ENCODE measurements at places on chromosomes 3 and 15.

DNA sequence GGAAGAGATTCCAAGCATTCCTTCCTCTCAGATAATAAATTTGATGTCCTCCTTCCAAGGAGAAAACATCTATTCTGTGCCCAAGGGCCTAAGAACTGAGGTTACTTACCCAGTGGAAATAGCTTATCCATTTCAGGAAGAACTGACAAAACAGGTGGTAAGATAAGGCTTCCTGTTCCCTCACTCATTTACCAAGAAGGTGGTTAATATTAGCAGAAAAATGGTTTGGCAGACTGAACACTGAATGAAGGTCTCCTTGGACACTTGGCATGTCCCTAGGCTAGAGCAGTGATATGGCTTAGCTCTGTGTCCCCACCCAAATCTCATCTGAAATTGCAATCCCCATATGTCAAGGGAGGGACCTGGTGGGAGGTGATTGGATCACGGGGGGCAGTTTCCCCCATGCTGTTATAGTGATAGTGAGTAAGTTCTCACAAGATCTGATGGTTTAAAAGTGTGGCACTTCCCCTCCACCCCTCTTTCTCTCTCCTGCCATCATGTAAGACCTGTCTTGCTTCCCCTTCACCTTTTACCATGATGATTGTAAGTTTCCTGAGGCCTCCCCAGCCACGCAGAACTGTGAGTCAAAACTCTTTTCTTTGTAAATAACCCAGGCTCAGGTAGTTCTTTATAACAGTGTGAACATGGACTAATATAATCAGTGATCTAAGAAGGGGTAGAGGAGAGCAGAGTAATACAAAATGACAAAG, 127.4 kb downstream of the ST8SIA2 start:
- H3K27me3 ChIP-seq: no peaks in the 10 kb centered on the region
- DNase-seq: no peak
- H3K27ac ChIP-seq: no peak overlapping the region
- H3K4me1 ChIP-seq: no peaks in the 10 kb centered on the region

DNA sequence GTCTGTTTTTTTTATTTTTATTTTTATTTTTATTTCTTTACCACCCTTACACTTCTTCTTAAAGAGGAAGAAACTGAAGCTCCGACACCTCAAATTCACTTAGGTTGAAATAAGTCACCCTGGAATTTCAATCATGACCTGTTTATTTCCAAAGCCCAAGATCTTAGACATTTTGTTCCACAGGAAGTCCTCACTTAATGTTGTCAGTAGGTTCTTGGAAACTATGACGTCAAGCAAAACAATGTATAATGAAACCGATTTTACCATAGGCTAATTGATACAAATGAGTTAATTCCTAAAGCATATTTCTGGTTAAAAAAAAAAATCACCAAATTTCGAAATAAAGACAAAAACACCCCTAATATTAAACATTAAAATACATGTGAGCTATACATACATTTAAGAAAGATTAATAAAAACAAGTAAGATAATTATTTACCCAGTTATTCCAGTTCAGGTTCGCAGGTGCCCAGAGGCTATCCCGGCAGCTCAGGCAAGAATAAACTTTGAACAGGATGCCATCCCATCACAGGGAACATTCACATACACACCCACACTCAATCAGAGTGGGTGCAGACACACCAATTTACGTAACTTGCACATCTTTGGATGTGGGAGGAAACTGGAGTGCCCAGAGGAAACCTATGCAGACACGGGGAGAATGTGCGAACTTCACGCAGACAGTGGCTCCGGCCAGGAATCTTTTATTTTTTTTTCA, 391.0 kb downstream of the RAP2B start:
- no peak for DNase-seq
- no peaks in the 10 kb centered on the region for H3K36me3 ChIP-seq
- H3K4me3 ChIP-seq: no peak overlapping the region
- no peaks in the 10 kb centered on the region for H3K27me3 ChIP-seq

- H3K4me3 ChIP-seq: no peak overlapping the region
- H3K36me3 ChIP-seq: no peaks in the 10 kb centered on the region
- no peak for DNase-seq
- no peaks in the 10 kb centered on the region for H3K4me1 ChIP-seq
- H3K27me3 ChIP-seq: no peaks in the 10 kb centered on the region
- no peak overlapping the region for H3K27ac ChIP-seq
Measured at GRCh38 chr3:25038271-25038670, 389.8 kb upstream of the RARB start.

DNA sequence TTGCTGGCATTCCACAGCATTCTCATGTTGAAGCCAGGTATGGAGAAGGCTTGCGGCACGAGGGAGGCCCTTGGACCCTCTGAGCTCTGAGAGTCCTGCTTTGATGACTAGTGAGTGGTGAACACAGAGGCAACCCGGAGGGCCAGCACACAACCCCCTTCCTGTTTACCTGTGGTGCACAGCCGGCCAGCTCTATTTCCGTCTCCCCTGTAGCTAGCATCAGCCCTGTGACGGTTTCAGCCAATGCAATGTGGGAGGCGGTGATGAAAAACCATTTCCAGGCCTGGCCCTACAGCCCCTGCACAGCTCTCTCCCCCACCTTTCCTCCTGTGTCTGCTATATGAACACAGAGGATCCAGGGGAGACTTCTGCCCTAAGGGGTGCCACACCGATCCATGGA, 76.8 kb upstream of the KLHL25 start:
- H3K4me3 ChIP-seq: no peak overlapping the region
- no peak overlapping the region for H3K27ac ChIP-seq
- H3K27me3 ChIP-seq: peaks cover 10% of the 10 kb centered on the region
- DNase-seq: no peak

- no peaks in the 10 kb centered on the region for H3K27me3 ChIP-seq
- H3K36me3 ChIP-seq: no peaks in the 10 kb centered on the region
- no peak for DNase-seq
- H3K4me3 ChIP-seq: no peak overlapping the region
Measured at GRCh38 chr3:189737619-189738018, 106.4 kb downstream of the TP63 start.

DNA sequence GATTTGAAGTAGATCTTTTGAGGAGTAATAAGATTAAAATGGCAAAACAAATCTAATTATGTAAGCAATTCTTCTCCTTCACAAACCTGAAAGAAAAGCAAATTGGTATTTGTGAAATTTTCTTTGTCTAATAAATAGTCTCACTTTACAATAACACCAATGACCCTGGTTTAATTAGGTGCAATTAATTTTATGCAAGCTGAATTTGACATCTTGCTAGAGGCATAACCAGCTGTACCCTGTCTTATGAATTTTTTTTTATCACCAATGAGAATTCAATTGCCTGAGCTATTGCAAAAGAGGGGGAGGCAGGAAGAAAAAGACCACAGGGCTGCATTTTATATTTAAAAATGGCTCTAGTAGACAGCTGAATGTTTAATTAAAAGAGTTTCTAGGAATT, 113.5 kb upstream of the IL12A start:
- no peak for DNase-seq
- no peaks in the 10 kb centered on the region for H3K27me3 ChIP-seq
- no peak overlapping the region for H3K4me3 ChIP-seq
- H3K36me3 ChIP-seq: no peaks in the 10 kb centered on the region

DNA sequence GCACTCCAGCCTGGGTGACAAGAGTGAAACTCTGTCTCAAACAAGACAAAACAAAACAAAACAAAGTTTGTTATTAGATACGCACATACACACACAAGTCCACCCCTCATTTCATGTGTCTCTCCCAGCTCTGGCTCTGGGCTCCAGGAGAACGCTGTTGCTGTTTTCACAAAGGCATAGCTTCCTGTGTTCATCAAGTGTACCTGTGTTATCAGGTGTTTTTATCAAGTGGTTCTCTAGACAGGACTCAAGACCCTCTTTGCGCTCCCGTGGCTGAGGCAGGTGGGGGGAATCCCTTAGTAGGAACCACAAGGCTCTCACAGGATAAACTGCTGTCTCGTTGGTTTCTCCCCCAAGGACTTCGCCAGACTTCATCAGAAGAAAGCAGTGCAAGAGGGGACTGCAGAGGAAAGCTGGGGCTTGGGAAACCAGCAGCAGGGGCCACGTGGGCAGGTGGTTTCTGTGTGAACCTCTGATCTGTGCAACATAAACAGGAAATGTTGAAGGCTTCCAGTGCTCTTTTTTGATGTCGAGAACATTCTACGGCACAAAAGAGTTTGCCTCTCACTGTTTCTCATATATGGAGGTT, 6.9 kb upstream of the PPP1R2 start:
- H3K27ac ChIP-seq: no peak overlapping the region
- no peaks in the 10 kb centered on the region for H3K27me3 ChIP-seq
- no peak for DNase-seq
- no peak overlapping the region for H3K4me3 ChIP-seq
- peaks cover 6% of the 10 kb centered on the region for H3K4me1 ChIP-seq
- no peaks in the 10 kb centered on the region for H3K36me3 ChIP-seq

GRCh38 chr3:109125902-109126301, 8.0 kb upstream of the MORC1 start:
- H3K27ac ChIP-seq: no peak overlapping the region
- no peaks in the 10 kb centered on the region for H3K4me1 ChIP-seq
- H3K27me3 ChIP-seq: no peaks in the 10 kb centered on the region
- H3K36me3 ChIP-seq: no peaks in the 10 kb centered on the region
- no peak for DNase-seq
- H3K4me3 ChIP-seq: no peak overlapping the region

- H3K27me3 ChIP-seq: no peaks in the 10 kb centered on the region
- H3K4me3 ChIP-seq: peak overlapping the region; percentile 78
- peak overlapping the region; percentile 94 for H3K27ac ChIP-seq
- H3K36me3 ChIP-seq: no peaks in the 10 kb centered on the region
Measured at GRCh38 chr3:196712514-196713413, 587 bp downstream of the PIGX start.

- H3K36me3 ChIP-seq: no peaks in the 10 kb centered on the region
- peaks cover 30% of the 10 kb centered on the region for H3K4me1 ChIP-seq
- H3K27me3 ChIP-seq: no peaks in the 10 kb centered on the region
- no peak overlapping the region for H3K4me3 ChIP-seq
- DNase-seq: peak; percentile 50
- H3K27ac ChIP-seq: peak overlapping the region; percentile 51
Measured at GRCh38 chr3:177753451-177754155, 556.3 kb upstream of the TBL1XR1 start.

DNA sequence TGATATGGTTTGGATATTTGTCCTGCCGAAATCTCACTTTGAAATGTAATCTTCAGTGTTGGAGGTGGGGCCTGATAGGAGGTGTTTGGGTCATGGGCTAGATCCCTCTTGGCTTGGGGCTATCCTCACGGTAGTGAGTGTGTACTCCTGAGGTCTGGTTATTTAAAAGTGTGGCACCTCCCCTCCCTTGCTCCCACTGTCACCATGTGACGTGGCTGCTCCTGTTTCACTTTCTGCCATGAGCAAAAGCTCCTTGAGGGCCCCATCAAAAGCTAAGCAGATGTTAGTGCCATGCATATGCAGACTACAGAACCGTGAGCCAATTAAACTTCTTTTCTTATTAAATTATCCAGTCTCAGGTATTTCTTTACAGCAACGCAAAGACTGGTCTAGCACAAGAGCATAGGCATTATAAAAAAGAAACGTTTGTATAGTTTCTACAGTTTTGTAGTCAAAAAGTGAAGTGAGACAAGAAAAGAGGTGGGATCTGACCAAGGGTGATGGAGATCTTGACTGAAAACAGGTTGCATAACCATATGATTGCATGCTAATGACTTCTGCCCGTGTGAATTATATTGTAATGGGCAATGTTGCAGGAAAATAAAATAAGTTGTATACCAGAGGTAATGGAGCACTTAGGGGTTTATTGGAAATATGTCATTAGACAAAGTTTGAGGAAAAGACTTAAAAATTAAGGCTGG, 28.5 kb upstream of the CLASP2 start:
- DNase-seq: no peak
- H3K4me3 ChIP-seq: no peak overlapping the region
- no peak overlapping the region for H3K27ac ChIP-seq
- no peaks in the 10 kb centered on the region for H3K4me1 ChIP-seq
- no peaks in the 10 kb centered on the region for H3K27me3 ChIP-seq

- H3K27ac ChIP-seq: no peak within 1 kb of the TSS
- H3K4me1 ChIP-seq: no peaks in the 10 kb centered on the region
- H3K4me3 ChIP-seq: no peak within 1 kb of the TSS
- H3K27me3 ChIP-seq: no peaks in the 10 kb centered on the region
- H3K36me3 ChIP-seq: peaks cover 79% of the 10 kb centered on the region
- no peak for DNase-seq
Measured at GRCh38 chr15:65115086-65115485, at the start of gene UBAP1L. TSS of gene UBAP1L (minus strand) at chr15:65115200. CDS start at chr15:65106215, 8,985 bp downstream.

GRCh38 chr3:72991522-72991921, 5.1 kb upstream of the PPP4R2 start:
- no peaks in the 10 kb centered on the region for H3K27me3 ChIP-seq
- no peak for DNase-seq
- H3K4me3 ChIP-seq: no peak overlapping the region
- no peak overlapping the region for H3K27ac ChIP-seq
- no peaks in the 10 kb centered on the region for H3K4me1 ChIP-seq
- H3K36me3 ChIP-seq: no peaks in the 10 kb centered on the region

GRCh38 chr3:15602146-15602536, 596 bp downstream of the BTD start:
- no peak for DNase-seq
- peaks cover 8% of the 10 kb centered on the region for H3K4me1 ChIP-seq
- H3K27ac ChIP-seq: peak overlapping the region; percentile 88
- no peaks in the 10 kb centered on the region for H3K36me3 ChIP-seq

- no peak overlapping the region for H3K27ac ChIP-seq
- DNase-seq: no peak
- no peaks in the 10 kb centered on the region for H3K4me1 ChIP-seq
- H3K36me3 ChIP-seq: no peaks in the 10 kb centered on the region
- no peak overlapping the region for H3K4me3 ChIP-seq
Measured at GRCh38 chr15:41997845-41998244, 23.0 kb downstream of the PLA2G4E start.

- no peaks in the 10 kb centered on the region for H3K4me1 ChIP-seq
- peak; percentile 54 for DNase-seq
- no peak overlapping the region for H3K27ac ChIP-seq
- no peak overlapping the region for H3K4me3 ChIP-seq
- no peaks in the 10 kb centered on the region for H3K36me3 ChIP-seq
- peaks cover 4% of the 10 kb centered on the region for H3K27me3 ChIP-seq
Measured at GRCh38 chr3:46378426-46378942, 7.7 kb downstream of the CCR5 start.

- H3K27ac ChIP-seq: no peak overlapping the region
- H3K4me3 ChIP-seq: no peak overlapping the region
- no peaks in the 10 kb centered on the region for H3K4me1 ChIP-seq
- no peaks in the 10 kb centered on the region for H3K27me3 ChIP-seq
Measured at GRCh38 chr3:101633186-101633585, 43.7 kb downstream of the ZBTB11 start.

GRCh38 chr3:49653621-49654020, 20.5 kb upstream of the APEH start:
- no peaks in the 10 kb centered on the region for H3K4me1 ChIP-seq
- DNase-seq: no peak
- no peak overlapping the region for H3K27ac ChIP-seq
- no peak overlapping the region for H3K4me3 ChIP-seq
- H3K36me3 ChIP-seq: no peaks in the 10 kb centered on the region
- H3K27me3 ChIP-seq: no peaks in the 10 kb centered on the region

DNA sequence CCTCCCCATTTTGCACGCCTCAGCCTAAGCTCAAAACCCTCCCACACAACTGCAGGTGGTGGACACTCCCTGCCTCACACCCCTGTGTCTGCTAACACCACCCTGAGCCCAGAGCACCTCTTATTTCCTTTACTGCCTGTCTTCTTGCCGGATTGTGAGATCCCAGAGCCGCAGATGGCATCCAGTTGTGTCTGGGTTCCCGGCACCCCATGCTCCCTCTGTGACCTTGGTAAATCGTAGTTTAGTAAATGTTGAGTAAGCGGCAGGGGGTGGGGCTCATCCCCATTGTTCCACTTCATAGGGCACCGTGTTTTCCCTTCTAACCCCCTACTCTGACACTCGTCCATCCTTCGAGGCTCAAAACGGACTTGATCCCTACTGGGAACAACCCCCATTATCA, 14.9 kb downstream of the SPINT1 start:
- H3K4me1 ChIP-seq: no peaks in the 10 kb centered on the region
- no peaks in the 10 kb centered on the region for H3K27me3 ChIP-seq
- H3K36me3 ChIP-seq: no peaks in the 10 kb centered on the region
- peak; percentile 38 for DNase-seq
